CD4-positive, alpha-beta T cell treated with Interleukin-4 for 4 hours (primary cell): ENCODE measurements at places on chromosomes 5 and 9.

GRCh38 chr5:87347841-87348240, 64.9 kb downstream of the CCNH start:
- no peak for DNase-seq

GRCh38 chr9:557601-558201, 283.8 kb upstream of the DMRT1 start:
- no peak for DNase-seq

GRCh38 chr9:80651044-80651443, 1038.3 kb downstream of the TLE1 start:
- no peak for DNase-seq

- no peak for DNase-seq
Measured at GRCh38 chr9:73806876-73807275, 655.2 kb downstream of the ANXA1 start.

DNA sequence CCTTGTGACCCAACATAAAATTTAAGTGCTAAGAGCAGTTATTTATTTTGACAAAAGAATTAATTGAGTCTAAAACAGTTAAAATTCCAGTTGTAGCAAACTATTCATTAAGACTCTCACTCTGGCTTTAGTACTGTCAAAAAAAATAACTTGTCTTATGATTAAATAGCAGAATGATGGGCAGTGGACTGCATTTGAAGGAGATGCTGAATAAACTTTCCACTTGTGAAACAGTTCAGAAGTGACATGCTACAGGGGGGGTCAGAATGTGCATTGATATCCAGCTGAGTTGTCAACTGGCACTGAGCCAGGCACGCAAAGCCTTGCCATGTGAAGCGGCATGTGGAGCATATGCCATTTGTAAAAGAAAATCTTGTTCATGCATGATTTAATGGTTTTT, 76.0 kb downstream of the FCHO2 start:
- no peak for DNase-seq

DNA sequence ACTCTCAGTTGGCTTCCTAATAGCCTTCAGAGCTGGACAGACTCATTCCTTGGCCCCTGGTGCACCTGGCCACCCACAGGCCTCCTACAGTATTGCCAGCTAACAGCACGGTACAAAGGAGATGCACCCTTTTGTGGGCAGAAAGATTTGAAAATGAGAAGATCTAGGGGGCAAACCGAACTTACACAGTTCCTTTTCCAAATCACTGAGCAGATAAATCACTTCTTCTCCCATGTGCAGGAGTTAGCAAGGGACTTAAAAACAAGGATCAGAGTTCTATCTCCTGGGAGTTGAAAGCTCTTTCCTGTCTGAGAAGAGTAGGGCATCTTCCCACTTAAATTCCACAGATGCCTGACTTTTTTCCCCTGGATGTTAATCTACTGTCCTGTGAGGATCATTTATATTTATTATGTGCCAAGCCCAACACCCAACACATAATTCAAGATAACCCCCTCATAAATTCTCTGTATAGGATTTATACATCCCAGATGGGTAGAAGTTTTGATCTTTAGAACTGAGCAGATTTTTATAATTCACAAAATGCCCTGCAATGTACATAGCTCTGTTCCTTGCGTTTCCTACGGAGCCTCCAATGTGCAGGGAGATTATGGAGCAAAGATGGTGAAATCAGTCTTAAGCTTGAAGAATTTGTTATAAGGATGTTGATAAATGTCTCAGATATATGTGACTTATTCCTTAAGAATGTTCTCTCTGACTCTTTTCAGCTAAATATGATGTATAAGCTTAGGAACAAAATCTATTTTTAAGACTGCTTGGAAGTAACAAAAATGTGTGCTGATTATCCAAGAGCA, 207.2 kb upstream of the DAPK1 start:
- no peak for DNase-seq

- no peak for DNase-seq
Measured at GRCh38 chr5:36607838-36608783, 1.7 kb downstream of the SLC1A3 start.

DNA sequence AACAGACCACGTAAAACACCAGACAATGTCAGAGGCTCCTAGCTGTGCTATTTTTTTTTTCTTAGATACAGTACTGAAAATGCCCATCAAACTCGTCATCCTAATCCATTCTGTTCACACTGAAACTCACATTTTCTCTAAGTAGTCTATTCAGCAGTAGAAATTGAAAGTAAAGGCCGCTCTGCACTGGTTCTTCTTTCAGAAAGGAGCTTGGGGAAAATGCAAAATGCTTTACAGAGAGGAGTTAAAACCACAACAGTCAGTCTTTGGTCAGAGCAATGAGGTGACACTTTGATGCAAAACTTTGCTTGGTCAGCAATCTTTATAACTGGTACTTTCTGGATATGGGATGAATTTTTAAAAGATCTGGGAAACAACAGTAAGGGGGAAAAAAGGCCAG, 43.8 kb upstream of the SUSD1 start:
- peak; percentile 30 for DNase-seq

DNA sequence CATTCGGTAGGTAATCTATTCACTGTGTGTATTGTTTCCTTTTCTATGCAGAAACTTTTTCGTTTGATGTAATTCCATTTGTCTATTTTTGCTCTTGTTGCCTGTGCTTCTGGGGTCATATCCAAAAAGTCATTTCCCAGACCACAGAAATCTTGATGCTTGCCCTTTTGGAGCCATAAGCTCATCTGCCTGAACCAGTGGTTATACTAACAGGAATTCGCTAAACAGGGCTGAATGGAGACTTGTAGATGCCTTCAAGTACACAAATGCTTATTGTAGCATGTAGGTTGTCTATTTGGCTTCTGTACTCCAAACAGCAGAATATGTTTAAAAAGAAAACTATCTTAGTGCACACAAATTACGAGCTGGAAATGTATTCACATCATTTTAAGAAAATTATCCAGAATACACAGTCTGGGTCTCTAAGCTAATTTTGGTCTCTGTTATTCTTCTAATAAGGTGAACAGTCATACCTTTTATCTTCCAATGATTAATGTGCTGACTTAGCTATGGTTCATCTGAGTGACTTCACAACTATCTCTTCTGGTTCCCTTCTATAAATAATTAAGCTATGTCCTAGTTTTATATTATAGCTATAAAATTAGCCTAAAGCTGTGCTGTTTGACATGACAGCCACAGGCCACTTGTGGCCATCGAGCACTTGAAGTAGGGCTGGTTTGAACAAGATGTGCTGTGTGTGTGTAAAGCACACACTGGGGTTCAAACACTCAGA, 87.6 kb downstream of the DAPK1 start:
- no peak for DNase-seq

DNA sequence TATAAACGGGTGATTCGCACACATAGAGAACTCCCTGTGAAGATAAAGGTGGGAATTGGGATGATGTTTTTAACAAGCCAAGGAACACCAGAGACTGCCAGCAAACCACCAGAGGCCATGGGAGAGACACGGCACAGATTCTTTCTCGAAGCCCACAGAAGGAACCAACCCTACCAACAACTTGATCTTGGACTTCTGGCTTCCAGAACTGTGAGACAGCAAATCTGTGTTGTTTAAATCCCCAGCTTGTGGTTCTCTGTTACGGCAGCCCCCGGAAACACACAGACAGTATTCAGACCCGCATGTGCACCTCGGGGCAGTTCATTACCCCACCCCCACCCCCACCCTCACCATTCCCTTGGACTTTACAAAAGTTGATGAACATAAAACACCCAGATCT, 12.8 kb downstream of the AMBP start:
- DNase-seq: no peak

GRCh38 chr5:138946831-138947560, 71.9 kb upstream of the LRRTM2 start:
- no peak for DNase-seq

DNA sequence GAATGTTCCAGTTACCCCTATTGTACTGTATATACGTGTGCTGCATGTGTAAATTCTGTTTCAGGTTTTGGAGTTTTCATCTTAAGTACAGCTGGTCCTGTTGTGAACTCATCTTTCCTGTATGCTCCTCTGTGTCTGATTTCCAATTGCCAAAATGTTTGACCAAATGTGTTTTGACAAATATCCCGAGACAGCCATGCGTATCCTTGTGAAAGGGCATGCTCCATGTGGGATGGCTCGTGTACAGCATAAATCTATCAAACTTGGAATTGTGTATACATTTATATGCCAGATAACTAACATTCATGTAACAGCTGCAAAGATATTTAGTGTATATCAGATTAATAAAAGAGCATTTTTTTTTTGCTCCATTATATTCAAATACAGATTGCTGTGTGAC, 69.5 kb upstream of the IQGAP2 start:
- DNase-seq: no peak

DNA sequence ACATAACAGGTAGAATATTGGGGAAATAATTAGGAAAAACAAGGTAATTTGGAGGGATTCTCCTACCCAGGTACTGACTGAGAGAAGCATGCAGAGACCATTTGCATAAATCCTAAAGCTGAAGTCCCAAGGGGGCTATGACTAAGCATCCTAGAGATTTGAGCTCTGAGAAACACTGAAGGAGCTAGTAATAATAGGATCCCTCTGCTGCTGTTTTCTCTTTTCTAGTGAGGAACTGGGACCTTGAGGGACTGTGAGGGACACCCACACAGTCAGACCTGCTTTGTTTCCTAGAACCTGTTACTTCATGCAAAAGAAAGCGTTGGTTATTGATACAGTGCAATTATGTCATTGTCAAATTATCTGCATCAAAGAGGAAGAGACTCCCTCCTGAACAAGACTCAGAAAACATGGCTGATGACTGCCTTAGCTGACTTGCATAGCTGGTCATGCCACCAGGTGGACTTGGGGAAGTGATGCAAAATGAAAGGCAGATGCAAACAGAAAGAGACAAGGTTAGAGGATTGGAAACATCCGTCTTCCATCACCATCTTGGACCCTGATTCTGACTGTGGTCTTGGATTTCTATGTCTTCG, 335.4 kb downstream of the NTRK2 start:
- DNase-seq: no peak

DNA sequence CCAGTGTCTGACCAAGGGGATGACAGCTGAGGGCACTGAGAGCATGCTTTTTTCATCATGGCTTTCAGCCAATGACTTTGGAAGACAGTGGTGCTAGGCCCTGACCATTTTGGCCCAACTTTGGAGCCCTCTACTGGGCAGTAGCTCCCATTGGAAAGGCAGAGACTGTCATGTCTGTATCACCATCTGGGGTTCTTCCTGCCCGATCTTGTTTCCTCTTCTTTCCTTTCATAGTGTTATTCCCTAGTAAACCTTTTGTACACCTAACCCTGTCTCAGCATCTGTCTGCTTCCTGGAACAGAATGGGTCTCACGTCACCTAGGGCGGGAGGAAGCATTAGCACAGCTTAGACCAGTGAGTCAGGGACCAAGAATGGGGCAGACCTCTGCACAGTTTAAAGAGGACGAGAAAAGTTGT, 97.4 kb upstream of the MAST4 start:
- DNase-seq: no peak

DNA sequence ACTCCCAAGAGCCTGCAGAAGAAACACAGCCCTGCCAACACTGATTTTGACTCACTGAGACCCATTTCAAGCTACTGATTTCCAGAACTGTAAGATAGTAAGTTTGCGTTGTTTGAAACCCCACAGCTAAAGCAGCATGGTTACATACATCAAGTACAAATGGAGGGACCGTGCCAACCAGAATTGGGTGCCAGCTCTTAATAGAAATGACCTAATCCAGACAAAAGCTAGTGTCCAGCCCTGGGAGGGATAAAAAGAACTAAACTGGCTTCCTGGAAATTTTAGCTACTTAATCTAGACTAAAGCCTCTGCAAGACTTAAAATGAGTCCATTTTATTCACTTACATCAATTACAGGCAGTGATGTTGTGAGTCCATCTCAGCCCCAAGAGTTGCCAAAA, 122.6 kb downstream of the ADAMTS12 start:
- no peak for DNase-seq

DNA sequence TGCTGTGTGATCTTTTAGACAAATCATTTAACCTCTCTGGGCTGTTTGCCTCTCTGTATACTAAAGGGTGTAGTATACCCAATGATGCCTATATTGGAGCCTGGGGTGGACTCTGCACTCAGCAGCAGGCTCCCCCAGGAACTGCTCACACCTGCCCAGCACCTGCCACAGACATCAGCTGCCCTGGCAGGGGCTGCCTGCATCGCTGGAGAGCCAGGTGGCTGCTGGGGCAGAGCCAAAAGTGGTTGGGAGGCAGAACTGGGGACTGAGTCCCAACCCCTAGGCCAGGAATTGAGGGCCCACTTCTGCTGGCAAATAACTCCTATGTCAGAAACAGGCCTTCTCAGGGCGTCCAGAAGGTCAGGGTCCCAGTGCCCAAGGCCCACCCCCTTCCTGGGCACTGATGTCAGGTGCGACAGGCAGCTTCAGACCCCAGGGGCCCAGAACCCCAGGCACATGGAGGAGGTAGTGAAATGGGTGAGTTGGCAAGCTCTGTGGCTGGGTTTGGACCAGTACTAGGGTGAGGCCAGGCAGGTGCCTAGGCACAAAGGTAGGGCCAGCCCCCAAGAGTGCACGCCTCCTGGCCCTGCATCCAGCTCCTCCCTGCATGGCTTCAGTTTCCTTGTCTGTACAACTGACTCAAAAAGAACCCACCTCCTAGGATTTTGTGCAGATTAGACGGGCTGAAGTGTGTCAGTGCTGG, 5.8 kb downstream of the UNC5A start:
- DNase-seq: no peak

- no peak for DNase-seq
Measured at GRCh38 chr5:119358901-119359603, 3.2 kb downstream of the TNFAIP8 start.

GRCh38 chr9:131478421-131478868, 24.3 kb upstream of the POMT1 start:
- DNase-seq: peak; percentile 44

DNA sequence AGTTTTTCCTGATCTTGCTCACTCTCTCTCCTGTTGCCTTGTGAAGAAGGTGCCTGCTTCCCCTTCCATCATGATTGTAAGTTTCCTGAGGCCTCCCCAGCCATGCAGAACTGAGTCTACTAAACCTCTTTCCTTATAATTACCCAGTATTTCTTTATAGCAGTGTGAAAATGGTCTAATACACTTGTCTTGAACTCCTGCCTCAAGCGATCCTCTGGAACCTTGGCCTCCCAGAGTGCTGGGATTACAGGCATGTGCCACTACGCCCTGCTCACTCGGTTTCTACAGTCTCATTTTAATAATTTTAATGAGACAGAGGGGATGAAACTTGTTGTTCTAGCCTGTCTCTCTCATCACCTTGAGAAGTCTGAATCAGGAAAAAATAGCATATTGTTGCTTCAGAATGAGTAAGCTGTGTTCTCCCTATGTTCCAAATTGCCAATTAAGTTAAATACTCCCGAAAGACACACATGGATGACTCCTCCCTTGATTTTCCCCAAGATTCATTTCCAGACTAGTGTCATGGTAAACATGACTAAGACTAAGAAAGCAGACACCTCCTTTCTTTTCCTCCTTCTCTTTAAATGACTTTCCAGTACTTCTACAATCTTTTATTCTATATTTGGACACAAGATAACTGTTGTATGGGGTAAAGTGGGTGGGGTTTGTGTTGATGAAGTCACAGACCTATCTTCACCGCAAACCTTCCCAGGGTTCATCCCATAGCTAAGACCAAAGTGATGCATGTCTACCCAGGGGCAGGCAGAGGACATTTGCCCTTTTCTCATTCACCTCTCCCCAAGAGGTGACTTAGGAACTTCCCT, 7.8 kb upstream of the DNAJC18 start:
- DNase-seq: no peak
